ENCODE measurements at places on chromosomes 16 and 17.
A peak's percentile ranks its signal among the peaks of the same experiment; 100 is the strongest.

DNA sequence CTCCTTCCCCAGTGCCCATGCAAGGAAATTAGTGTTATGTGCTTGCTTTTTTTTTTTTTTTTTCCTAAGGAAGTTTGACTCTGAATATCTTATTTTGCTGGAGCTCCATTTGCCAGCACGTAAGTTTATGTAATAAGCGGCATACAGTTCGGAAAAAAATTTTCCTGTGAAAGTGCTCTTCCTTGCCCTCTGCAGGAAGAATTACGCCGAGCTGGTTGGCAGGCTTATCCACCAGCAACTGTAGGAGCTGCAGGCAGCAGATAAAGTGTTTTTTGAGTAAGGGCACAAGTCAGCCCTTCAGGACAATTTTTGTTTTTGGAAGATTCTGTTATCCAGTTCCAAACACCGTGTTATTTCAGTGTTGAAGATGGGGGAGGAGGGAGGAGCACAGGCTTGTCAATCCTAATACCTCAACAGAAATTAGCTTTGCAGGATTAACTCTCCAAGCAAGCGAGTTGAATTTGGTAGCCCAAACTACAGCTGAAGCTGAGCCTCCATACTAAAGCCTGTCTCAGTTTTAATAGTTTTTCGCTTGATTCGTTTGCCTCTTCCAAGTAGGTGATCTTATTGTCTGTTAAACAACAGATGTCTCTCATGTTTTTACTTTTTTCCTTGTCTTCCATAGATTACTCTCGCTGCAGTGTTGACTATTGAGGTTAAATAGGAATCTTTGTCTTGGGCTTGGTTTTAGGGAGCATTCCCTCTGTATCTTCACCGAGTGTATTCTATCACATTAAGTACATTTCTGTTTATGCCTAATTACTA is 1.1 kb downstream of the SPECC1 start:
- no peak for DNase-seq

DNA sequence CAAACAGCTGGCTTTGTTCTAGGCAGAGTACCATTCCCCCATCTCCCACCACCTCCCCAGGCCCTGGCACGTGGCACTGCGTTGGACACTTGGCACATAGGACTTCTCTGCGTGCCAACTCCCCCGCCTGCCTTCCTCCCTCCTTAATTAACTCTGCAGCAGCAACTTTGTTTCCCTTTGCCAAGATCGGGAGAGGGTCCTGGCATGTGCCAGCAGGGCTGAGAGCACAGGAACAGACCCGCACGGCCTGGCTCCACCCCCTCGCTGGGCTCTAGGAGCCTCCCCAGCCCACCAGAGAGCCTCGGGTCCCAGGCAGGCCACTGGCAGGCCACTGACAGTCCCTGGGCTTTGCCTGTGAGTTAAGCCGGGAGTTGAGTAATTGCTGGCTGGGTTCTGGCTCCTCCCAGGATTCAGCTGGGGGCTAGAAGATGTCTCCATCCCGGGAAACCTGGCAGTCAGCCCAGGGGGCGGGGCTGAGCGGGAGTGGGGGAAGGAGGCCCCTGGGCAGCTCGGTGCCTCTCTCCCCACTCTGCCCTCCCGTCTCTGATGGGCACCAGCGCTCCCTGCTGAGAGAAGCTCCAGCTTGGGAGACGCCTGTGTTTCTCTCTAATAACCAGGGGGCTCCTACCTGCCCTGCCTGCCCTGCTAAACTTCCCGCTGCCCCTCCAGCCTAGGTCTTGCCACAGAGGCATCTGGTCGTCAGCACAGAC is 224.0 kb upstream of the TNRC6C start:
- no peak for DNase-seq

DNA sequence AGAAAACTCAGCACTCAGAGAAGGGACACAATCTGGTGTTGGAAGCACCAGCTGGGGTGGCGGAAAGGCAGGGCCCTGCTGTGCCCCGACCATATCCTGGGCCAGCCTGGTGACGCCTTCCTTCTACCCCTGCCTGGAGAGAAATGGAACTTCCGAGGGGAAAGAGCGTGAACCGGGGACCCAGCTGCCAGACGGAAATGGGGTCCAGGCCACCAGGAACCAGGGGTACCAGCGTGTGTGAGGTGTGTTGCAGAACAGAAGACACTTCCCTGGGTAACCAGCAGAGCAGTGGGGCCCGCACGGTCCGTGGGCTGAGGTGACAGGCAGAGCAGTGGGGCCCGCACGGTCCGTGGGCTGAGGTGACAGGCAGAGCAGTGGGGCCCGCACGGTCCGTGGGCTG is 6.8 kb downstream of the RAB40B start:
- DNase-seq = no peak

DNA sequence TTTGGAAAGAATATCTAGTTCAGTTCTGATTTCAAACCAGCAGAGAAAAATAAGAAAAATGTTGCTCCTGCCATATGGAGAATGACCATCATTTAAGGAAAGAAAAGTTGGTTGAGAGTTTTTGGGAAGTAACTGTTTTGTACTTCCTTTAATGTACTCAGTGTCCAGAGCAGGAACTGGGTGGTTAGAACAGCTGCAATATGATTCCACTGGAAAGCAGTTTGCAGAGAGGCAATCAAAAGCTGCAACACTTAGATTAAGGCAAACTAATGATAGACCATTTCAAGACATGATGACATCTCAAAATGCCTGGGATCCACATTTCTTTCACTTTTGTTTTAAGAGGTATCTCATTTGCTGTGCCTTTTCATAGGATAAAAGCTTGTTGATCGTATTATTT is 313.3 kb upstream of the HSBP1 start:
- no peak for DNase-seq

DNA sequence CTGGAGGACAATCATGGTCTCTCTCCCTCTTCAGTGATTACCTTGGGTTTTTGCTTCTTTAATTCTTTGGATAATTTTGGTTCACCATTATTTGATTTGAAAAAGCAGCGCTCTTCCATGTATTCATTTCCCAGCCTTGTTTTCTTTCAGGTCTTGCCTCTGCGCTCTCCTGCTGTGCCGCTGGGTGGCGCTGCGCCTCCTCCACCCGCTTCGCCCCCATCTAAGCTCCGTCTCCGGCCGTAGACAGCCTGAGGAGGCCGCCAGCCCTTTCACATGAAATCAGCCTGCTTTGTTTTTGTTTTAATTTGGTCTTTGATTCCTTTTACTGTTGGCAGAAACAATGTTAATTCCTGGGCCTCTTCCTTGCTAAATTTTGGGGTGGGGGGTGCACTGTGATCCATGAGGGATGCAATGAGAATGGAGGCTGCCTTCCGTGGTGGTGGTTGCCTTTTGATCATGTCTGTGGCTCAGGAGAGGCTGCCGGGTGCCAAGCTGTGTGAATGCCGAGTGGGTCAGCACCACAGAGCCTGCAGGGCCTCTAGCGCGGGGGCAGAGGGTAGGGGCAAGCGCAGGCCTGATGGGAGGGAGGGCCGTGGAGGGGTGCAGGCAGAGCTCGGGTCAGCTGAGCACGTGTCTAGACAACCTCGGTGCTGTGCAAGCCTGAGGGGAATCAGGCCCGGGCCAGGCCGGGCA is 64.1 kb downstream of the PLD6 start:
- peak; percentile 31 for DNase-seq

DNA sequence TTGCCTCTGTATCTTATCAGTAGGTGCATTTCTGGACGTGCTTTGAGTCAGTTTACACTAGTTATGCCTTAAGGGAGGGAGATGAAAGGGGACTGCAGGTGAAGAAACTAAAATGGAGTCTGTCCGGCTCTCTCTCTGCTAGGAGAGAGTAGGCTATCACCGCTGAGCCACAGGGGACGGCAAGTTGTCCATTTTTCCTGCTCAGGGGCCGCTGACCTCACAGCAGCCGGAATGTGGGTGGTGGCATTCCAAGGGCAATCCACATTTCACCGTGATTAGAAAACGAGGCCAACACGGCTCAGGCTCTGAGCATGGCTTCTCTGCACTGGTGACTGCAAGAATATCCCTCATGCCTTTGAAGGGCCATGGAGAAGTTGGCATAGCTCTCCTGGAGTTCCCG is 19.0 kb upstream of the KLHDC4 start:
- no peak for DNase-seq

GRCh38 chr16:30615358-30616091 is 5.3 kb upstream of the ZNF689 start:
- no peak for DNase-seq

DNA sequence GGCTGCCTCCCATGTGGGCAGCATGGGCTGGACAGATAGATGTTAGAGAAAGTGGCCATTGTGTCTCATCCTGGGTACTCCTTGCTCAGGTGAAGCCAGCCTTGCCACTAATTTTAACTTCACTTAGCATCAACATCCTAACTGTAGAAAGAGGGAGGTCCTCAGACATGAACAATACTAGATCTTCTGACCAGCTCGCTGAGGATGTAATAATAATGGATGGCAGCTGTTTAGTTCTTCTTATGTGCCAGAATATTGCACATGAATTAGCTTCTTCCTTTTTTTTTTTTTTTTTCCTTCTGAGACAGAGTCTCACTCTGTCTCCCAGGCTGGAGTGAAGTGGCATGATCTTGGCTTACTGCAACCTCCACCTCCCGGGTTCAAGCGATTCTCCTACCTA is 232.4 kb downstream of the CCDC182 start:
- DNase-seq = no peak

GRCh38 chr17:65936013-65936412 is 255.9 kb downstream of the CEP112 start:
- DNase-seq = no peak

DNA sequence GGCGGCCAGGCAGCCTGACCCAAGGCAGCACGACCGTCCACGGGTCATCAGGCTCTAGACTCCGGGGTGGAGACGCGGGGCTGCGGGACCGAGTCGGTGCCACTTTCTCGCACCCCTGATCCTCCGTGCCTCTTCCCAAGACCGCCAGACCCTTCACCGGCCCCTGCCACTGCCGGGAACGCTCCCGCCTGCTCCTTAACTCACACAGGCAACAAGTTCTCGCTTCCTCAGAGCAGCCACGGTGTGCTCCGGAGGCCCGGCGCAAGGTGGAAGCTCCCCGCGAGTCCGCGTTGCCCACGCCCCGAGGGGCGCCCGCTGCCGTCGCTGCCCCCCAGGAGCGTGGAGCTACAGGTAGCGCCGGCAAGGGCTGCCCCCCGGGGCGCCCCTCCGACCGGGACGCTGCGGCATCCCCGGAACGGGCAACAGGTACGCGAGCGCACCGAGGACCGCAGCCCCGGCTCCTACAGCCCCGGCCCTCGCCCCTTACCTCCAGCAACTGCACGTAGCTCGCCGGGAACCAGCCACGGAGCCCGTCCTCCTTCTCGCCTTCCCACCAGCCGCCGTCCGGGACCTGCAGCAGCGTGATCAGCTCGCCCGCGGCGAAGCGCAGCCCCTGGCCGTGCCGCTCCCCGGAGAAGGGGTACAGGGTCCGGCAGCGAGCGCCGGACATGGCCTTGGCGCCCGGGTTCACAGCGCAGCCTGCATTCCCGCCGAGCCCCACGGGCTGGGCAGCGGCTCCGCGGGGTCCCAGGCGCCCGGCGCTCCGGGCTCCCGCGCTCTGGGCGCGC is 491 bp downstream of the GAS7 start:
- no peak for DNase-seq

Measured in stimulated activated CD4-positive, alpha-beta T cell treated with anti-CD3 and anti-CD28 coated beads, TNF-alpha, amount 100 ng/mL, for 1 hour (primary cell).